ENCODE measurements at places on chromosomes 1 and 21. TPM values are rescaled to one million over a fixed set of nuclear protein-coding genes. Genes with fewer than 3 reads are reported as not detected.

GRCh38 chr1:36851595-36851994 is 182.7 kb downstream of the GRIK3 start:
- no peak for DNase-seq

GRCh38 chr1:32746130-32746529 is 43.6 kb upstream of the SYNC start:
- DNase-seq: no peak

- DNase-seq: no peak
Measured at GRCh38 chr1:187310038-187310631, 481.4 kb downstream of the PLA2G4A start.

GRCh38 chr1:20494609-20495311 is 8.8 kb upstream of the CAMK2N1 start:
- no peak for DNase-seq

DNA sequence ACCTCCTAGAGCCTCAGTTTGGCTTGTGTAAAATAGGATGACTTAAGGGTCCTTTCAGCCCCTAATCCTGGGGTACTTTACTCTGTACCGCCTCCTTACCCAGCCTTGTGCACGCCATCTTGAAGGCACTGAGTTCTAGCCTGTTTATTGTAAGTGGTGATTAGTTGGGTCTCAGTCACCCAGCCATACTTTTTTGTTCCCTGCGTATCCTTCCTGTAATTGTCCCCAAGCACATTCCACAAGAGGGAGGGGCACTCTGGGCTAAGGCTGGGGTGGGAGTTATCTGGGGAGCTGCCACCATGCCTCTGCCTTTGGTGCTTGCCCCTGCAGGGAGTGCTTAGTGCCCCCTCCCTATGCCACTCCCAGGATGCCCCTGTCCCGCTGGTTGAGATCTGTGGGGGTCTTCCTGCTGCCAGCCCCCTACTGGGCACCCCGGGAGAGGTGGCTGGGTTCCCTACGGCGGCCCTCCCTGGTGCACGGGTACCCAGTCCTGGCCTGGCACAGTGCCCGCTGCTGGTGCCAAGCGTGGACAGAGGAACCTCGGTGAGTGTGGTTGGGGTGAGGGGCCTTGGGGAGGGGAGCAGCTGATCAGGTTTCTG is 856 bp downstream of the FDPS start:
- peak; percentile 29 for DNase-seq

DNA sequence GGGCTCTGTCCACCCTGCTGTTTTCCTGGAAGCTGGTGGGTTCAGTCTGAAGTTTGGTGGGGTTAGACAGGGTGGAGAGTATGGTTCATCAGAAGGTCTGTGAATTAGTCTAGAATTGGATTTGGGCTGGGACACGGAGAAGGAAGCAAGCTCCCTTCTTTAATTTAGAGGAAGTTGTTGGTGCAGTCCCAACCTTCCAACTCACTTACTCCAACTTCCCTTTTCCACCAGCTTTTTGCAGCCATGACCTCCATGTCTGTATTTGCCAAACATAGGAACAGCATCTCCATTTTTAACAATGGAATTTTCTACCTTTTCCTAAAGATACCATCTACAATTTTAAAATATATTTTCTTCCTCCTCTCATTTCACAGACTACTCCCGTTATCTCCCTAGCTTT is 28.5 kb upstream of the PRELP start:
- DNase-seq: no peak

DNA sequence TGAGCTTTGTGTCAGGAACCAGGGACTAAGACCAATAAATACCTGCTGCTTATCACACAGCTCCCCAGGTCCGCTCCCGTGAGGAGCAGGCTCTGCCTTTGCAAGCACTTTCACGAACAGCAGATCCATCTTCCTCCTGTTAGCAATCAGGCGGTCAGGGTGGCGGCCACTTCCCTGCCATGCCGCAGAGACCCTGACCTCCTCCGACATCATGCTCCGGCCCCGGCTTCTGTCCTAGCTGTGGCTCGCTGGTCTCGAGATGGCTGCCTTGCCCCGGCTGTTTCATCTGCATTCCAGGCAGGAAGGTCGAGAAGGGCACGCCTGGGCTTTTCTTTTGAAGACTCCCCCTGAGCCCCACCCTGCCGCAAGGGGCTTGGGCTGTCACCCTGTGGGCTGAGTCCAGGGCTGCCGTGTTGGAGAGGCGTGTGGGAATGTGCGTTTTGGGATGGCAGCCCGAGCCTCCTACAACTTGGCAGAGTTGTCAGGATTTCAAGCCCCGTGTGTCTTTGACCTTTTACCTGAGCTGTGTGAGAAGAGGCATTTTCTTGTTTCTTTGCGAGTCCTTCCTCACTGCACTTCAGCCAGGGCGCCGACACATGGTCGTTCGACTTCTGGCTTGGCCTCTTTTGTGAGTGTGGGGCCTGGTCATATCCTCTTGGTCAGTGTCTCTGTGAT is 59.5 kb downstream of the AGPAT3 start:
- no peak for DNase-seq

ERVH48-1 gene
- total RNA-seq: 0.09 TPM

MMEL1 gene
- 0.67 TPM for total RNA-seq

TMEM39B gene
- 6.0 TPM for total RNA-seq

- no peak for DNase-seq
Measured at GRCh38 chr21:16425376-16425775, 695.6 kb downstream of the USP25 start.

GRCh38 chr1:17545356-17545755 is 5.9 kb downstream of the ARHGEF10L start:
- DNase-seq: no peak

GRCh38 chr1:161427733-161428516 is 60.2 kb upstream of the CFAP126 start:
- no peak for DNase-seq

DNA sequence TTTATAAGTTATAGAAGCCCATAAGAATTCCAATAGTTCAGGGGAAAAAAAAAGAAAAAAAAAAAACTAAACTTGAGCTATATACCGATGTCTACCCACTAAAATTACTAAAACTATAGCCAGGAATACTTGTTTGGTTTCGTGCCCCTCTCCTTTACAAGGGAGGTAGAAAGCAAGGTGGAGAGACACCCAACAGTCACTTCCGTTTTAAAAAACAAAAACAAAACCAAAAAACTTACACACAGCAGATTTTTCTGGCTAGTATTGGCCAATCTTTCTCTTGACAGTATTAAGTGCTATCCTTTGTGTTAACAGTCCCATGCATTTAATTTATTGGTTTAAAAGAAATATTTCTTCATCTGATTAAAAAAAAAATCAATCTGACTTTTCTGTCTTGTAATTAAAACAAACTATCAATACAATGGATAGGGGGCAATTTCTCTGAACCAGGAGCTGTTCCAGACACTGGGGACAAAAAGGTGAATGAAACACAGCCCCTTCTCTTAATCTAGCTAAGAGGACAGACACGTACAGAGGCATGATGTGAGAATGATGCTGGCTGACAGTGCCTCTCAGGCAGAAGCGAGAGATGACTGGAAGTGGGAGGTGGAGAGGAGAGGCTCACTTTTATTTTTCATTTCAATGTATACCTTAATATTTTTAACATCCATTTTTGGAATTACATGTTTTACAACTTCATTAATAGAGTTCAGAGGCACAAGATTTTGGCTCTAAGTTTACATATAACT is 214.8 kb downstream of the RERE start:
- no peak for DNase-seq

- DNase-seq: no peak
Measured at GRCh38 chr1:167136191-167136614, 42.3 kb downstream of the STYXL2 start.

DNA sequence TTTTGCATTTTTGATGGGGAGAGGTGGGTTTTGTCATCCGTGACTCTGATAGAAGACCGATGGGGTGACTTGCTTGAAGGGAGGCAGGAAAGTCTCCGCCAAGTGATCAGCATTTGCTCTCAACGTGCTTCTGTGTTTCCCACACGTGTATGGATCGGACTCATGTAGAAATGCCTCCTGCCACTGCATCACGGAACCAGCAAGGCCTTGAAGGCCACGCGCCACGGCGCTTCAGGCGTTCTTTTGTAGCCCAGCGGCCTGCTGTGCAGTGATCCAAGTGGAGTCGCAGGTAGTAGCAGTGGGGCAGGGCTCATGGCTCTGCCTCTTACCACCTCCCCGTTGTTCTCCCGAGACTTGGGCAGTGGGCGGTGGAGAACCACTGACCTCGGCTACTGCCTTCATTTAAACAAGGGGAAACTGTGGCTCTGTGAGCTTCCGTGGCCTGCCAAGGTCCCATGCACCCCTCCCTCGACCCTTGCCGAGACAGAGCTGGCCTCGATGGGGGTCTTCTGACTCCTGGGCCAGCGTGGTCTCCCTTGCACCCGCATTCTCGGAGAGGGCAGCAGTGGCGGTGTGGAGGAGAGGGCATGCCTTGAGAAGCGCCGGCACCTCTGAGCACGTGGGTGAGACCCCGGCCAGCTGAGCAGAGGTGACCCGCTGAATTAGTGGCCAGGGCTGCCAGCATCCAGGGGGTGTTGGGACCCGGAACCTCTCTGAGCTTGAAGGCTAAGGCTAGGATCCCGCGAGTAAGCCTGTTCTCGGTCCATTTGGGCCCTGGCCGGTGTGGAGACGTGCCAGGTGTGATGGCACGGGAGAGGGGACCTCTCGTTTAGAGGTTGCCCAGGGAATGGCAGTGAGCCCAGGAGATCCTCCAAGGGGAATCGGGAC is 46.1 kb upstream of the ABCG1 start:
- no peak for DNase-seq

ADSS2 gene
- 7.5 TPM for total RNA-seq

DNA sequence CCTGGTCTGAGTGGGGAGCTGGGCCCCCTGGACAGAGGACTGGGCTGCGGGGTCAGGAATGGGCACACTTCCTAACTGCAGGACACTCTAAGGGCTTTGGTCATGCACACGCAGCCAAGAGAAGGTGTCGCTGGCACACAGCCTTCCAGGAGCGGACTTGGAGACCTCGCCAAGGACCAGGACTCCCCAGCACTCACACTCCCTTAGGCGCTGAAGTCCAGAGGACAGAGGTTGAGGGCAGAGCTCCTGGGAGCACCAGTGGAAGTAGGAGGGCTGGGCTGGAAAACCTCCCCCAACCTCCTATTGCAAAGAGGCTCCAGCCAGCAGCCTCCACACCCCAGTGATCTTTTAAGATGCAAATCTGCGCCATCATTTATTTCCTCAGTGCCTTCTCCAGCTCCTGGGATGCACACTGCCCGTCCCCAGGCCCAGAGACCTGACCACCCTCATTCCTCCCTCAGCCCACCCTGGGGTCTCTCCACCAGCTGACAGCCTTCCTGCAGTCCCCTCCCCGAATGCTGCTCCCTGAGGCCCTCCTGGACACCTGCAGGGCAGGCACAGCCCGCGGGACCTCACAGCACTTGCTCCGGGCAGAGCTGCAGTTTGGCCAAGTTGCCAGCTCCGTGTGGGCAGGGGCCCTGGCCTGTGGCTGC is 3.0 kb downstream of the TSPEAR start:
- no peak for DNase-seq

DNA sequence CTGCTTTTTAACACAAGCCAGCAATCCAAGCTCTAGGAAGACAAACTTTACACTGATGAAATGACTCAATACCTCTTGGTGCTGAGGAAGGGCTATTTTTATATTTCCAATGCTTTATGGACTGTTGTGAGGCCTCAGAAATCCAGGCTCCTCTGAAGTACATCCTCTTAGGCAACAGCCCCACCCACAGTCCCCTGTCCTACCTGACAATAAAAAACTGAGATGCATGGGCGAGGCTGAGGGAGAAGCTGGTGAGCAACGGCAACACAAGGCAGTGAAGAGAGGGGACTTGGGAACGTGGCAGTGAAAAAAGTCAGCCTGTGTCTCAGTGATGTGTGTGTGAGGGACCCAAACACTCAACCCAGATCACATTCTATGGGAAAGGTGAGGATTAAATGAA is 10.1 kb upstream of the CPT2 start:
- DNase-seq: no peak
